Activated naive CD4-positive, alpha-beta T cell (primary cell): ENCODE measurements at places on chromosomes 12 and 14.

- DNase-seq: no peak
Measured at GRCh38 chr12:106941481-106942156, 14.1 kb upstream of the TMEM263 start.

DNA sequence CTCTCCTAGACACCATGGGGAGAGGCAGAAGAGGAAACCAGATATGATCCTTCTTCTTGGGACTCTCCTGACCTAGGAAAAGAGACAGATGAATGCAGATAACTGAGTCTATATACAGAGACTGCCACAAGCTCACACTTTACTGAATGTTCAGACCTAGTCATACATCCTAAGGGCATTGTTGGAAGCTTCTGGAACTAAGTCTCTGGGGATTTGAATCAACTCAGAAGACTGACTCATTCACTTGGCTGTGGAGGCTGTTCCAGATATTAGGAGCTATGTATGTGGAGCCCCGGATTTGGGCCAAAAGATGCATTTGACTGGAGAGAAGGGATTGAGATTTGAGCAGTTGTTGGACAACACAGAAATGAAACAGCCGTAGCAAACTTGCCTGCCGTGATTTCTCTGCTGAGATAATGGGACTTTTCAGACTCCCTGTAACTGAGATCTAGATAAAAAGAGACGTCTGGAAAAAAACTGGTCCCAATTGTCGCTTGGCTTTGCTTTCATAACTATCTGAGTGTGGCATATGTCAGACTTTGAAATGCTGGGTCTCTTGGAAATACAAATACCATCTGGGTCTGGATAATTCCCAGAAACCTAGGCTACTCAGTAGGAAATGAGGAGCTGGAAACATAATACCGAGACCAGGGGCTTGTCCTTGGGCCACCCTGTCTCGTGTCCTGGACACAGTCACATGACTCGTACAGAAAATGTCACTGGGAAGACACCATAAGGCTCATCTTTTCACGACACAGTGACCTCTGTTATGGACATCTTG, 396.8 kb downstream of the NUAK1 start:
- no peak for DNase-seq

DNA sequence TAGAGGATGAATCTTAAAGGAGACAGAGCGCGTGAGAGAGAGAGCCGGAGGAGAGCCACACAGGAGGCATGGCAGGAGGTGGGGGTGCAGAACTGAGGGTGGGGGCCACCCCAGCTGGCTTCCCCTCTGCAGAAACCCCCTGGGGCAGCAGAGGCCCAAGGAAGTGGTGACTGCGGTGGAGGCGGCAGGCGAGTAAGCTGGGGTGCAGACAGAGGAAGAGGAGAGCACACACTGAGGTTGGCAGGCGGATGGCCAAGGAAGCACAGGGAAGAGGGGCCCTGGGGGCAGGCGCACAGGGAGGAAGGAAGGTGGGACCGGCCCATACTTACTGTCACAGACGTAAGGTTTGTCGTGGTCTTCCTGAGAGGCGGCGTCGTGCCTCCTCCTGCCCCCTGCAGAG, 179.8 kb downstream of the DPF3 start:
- DNase-seq: no peak

- no peak for DNase-seq
Measured at GRCh38 chr14:84969501-84969900, 560.4 kb upstream of the FLRT2 start.

DNA sequence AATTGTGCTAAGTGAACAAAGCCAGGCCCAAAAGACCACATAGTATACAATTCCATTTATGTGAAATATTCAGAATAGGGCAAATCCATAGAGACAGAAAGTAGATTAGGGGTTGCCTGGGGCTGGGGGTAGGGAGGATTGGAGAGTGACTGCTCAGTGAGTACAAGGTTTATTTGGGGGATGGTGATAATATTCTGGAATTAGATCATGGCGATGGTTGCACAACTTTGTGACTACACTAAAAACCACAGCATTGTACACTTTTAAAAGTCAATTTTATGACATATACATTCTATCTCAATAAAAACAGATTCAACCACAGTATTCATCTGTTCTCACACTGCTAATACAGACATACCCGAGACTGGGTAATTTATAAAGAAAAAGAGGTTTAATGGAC, 68.7 kb upstream of the MAP1LC3B2 start:
- no peak for DNase-seq

DNA sequence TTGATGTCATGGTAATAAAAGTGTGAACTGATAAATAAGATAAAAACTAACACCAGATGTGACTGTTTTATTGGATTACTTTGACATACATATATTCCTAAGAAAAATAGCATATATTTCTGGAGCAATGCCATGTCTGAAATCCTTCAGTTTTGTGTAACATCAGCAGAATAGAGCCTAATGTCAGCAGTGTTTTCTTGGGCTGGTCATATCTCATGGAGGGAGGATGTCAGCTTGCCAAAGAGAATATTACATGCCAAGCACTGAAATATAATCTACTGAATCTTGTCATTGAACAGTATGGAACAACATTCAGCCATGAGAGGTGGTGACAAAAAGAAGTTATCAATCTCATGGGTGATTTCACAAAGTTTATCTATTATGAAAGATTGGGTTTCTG, 220.3 kb downstream of the KLHL28 start:
- DNase-seq: no peak

- DNase-seq: no peak
Measured at GRCh38 chr12:74285773-74286172, 251.9 kb upstream of the ATXN7L3B start.

DNA sequence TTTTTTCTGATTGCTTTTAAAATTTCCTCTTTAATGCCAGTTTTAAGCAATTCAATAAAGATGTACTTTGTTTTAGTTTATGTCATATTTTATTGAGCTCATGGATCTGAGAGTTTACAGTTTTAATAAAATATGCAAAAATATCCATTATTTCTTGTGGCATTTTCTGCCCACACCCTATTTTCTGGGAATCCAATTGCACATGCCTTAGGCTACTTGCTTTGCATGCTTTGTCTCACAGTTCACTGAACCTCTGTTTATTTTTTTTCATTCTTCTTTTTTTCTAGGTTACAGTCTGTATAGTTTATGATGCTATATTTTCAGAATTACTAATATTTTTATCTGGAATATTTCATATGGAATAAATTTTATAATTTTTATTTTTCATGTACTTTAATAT, 1258.0 kb downstream of the FSCB start:
- no peak for DNase-seq

- no peak for DNase-seq
Measured at GRCh38 chr12:11730299-11731041, 81.0 kb downstream of the ETV6 start.
